ENCODE measurements at places on chromosomes 4 and X.
A peak's percentile ranks its signal among the peaks of the same experiment; 100 is the strongest.

GRCh38 chrX:40157228-40158035 is 59.7 kb upstream of the BCOR start:
- no peak for DNase-seq

DNA sequence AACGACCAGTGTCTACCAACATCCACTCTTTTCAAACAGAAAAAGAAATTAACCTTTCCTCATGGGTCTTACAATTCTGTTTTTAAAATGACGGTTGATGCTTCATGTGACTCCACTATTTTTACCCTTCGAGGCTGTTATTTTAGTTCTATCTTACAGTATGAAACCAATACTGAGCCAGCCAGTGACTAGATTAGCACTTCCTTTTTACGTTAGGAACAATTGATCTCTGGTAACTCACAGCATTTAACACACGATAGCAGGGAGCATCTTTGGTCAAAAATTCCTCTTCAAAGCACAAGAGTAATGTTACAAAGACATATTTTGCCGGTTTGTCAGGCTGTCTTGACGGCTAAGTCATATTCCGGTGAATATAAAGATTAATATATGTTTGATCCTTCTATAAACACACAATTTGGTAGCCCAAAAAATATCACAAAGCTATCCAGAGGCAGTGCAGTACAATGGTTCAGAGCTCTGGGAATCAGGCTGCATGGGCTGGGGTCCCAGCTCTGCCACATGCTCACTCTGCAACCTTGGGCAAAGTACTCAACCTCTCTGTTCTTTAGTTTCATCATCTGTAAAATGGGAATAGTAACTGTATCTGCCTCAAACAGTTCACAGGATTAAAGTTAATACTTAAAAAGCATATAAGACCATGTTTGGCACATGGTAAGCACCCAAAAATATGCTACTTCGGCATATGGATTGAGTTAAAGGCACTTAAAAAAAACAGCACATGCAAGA is 62.9 kb upstream of the TXK start:
- DNase-seq: no peak

DNA sequence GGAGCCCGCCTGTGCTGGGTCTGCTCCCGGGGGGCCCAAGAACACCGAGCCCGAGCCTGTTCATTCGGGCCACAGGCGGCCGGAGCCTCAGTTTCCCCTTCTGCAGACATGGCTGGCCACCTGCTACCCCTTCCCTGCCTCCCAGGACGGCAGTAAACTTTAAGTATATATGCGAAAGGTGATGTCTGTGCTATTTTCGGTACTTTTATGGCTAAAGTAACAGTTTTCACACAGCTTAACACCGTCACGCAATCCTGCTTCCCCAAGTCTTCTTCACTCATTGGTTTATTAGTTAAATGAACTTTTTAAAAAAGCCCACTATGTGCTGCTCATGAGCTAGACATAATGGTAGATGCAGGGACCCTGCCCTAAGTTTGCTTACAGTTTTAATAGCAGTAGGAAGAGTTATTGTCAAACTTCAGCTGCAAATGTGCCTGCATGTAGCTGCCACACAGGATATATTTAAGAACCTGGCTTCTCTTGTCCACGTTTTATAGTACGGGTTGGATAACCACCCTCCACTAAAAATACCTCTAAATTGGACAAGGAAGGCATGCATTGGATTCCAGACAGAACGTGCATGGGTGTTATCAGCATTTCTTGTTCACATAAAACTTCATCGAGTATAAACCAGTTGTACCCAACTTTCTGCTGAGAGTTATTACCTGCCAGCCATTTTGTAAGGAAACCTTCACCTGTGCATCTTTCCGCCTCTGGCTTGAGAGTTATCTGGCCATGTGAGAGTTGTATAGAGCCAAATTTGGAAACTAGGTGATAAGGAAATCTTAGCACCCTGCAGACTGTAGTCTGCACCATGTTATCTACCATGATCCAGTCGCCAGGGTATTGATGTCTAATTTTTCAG is 741 bp downstream of the ANAPC4 start:
- DNase-seq: peak; percentile 7

DNA sequence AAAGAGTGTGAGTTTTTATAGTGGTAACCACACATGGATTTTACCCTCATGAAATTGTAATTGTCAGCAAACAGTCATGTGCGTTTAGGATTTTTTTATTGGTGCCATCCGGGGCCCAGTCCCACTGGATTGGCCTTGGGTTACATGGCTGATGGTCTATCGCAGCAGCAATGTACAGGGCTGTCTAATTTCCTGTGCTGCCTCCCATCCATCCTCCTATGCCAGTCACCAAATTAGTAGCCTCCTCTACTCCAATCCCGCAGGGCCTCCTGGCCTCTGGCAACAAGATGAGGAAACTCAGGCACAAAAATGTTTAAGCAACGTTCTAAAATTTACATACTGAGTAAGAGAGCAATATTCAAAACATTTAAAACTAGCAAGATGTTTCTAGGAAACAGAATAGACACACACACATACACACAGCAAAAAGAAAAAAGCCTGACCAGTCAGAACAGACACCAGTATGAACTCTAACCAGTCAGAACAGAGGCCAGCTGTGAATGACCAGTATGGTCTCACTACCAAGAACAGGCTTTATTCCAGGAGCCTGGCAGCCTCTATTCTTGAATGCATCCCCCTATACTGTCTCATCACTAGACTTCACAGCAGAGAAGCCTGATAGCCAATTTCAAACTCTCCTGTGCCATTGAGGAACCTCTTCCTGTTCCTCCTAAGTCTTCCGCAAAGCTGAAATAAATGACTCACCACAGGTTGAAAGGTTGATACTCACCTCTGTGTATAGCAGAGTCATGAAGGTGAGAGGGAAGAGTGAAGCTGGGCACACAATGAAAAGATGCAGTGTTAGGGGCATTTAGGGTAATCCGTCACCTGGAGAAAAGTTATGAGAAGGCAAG is 42.6 kb downstream of the CHRNA9 start:
- no peak for DNase-seq

- peak; percentile 80 for DNase-seq
Measured at GRCh38 chr4:74055096-74055495, 16.6 kb upstream of the CXCL3 start.

Measured in RPMI8226 (cell line).